ENCODE measurements at places on chromosomes 5 and 9.

GRCh38 chr9:27129221-27129620 lies 20.2 kb downstream of the TEK start:
- DNase-seq: no peak

GRCh38 chr5:87020099-87020934 lies 247.4 kb upstream of the RASA1 start:
- DNase-seq: no peak

DNA sequence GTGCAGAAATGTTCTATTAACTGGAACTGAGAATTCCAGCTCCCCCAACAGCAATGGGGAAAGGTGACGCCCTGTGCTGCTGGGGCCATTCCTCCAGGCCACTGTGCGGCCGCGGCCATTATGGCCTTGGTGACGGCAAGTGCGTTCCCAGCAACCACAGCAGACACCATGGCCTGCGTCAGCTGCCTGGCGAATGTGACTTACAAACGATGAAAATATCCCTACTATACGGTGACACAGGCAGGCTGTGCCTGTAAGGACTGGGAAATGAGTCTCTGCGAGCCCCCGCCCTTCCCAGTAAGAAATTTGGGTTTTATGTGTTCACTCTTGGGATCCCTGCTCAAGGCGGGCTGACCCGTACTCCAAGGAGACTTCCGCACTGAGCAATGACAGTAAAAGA lies 20.6 kb downstream of the CLPTM1L start:
- no peak for DNase-seq

DNA sequence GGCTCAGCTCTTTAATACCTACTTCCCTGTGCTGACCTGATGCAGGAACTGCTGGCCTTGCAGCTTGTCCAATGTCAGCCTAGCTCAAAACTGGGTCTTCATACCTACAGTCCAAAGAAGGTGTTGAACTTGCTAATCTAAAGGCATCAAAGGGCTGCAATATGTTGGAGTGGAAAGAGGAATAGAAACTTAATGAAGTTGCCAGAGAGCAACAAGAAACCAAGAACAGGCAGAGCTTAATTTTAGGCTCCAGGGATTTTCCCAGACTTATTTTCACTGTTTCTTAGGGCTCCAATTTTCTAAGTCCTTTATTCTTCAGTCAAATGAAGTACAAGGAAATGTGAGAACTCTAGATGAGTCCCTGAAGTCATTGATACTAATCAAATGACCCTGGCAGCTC lies 17.6 kb upstream of the ERCC6L2 start:
- DNase-seq: no peak

GRCh38 chr9:37284636-37285035 lies 137.9 kb upstream of the GRHPR start:
- no peak for DNase-seq

- DNase-seq: peak; percentile 79
These were observed 8.2 kb downstream of the COL27A1 start for GRCh38 chr9:114163517-114163951.

- no peak for DNase-seq
These were observed 75.7 kb upstream of the TGFBR1 start for GRCh38 chr9:99029083-99029645.

- DNase-seq: no peak
These were observed 23.5 kb downstream of the SLC25A25 start for GRCh38 chr9:128091571-128091970.

DNA sequence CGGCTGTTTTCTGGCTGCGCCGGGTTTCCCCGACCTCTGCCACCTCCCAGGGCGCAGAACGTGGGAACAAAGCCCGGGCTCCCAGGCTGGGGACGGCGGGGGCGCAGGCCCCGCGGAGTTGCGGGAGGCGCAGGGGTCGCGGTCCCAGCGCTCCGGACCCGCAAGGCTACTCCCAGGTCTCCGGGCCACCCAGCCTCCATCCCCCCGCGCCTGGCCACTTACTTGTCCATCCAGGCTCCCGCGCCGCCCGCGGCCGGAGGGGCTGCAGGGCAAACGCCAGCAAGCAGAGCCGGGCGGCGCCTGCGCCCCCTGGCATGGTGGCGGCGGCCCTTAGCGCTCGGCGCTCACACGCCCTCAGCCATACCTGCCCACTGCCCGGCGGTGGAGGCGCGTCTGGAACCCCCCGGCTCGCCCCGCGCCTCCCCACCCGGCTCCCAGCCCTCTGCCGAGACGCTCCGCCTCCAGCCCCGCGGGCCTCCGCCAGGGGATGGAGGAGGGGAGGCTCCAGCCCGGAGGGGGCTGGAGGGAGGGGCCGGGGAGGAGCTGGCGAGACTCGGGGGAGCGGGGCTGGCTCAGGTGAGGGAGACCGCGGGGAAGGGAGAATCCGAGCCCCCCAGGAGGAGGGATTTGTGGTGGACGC lies at the start of gene ADAM19:
Gene ADAM19 (minus strand): TSS at position 395 of the 640 bp plus-strand sequence. CDS start 79 bp downstream, at position 316.
- DNase-seq: no peak
